Stimulated activated CD4-positive, alpha-beta T cell treated with anti-CD3 and anti-CD28 coated beads, Interleukin-1b, Interleukin-23, amount 100 ng/mL, for 48 hours (primary cell): ENCODE measurements at places on chromosomes 6 and 20.
A peak's percentile ranks its signal among the peaks of the same experiment; 100 is the strongest.

GRCh38 chr6:131281471-131282270 is 146.4 kb downstream of the AKAP7 start:
- peak; percentile 57 for DNase-seq

GRCh38 chr20:51064137-51064536 is 41.2 kb upstream of the KCNG1 start:
- no peak for DNase-seq

DNA sequence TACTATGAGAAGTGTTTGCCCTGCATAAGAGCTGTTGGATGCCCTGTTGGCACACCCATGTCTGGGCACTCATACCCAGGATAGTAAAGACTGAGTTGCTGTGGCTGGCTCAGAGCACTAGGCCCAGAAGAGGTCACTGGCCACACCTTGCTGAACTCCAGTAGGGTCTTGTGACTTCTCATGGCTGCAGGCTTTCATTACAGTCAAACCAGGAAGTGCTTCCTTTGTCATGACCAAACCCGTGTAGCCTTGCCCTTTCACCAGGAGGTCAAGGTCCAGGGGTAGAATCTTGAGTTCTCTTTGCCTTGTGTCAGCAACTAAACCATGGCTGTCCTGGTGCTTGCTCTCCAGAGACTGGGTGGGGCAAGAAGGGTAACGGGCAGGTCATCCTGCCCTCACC is 49.5 kb downstream of the CD164 start:
- no peak for DNase-seq

GRCh38 chr6:118712969-118713368 is 61.6 kb upstream of the CEP85L start:
- no peak for DNase-seq

DNA sequence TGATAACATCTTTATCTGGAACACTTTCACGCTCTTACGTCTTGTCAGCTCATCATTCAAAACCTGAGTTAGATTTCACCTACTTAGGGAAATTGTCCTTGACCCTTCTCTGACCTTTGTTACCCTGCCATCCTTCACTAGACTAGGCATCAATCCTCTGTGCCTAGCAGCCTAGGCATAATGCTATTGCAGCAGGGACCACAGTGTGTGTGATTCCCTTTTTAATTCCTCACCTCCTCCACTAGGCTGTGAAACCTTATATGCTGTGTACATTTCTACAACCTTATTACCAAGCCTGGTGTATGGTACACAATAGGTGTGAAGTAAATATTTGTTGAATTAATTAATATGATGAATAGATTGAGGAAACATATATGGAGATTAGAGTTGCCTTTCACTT is 66.7 kb upstream of the DEFB112 start:
- DNase-seq = no peak

DNA sequence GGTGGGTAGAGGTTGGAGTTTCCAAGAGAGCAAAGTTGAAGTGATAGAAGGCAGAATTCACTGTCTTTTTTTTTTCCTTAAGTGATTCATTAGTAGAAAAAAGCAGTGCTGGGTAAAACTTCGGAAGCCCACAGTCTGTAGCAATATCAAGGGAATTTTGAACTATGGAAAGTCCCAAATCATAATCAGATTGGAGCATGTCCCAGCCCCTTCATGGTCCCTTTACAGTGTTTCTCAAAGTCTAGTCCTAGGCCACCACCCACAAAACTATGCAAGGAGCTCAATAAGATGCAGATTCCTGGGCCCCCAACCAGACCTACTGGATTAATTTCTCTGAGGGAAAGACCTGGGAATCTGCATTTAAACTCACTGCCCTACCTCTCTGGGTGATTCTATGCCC is 22.6 kb downstream of the NEDD9 start:
- no peak for DNase-seq

GRCh38 chr6:25295651-25296050 is 16.5 kb downstream of the CARMIL1 start:
- no peak for DNase-seq

DNA sequence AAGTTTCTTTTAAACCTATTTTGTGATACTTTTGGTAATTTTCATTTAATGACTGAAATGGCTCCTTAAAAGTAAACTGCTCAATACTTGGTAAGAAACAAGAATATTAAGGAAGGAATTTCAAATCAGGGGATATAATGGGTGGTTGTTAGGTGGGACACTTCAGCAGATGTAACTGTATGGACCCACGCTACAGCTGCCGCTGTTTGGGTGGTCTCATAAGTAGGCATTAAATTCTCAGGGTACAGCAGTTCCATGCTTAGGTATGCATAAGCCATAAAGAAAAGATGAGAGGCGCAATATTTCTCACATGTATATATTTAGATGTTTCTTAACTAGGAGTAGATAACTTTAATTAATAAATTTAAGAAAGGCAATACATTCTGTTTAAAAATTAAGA is 35.0 kb downstream of the COL19A1 start:
- DNase-seq = no peak

- DNase-seq = no peak
Measured at GRCh38 chr20:2708073-2708415, 15.5 kb downstream of the EBF4 start.

GRCh38 chr20:16864069-16864468 is 115.9 kb downstream of the OTOR start:
- no peak for DNase-seq

- DNase-seq = no peak
Measured at GRCh38 chr6:165231581-165232561, 77.5 kb downstream of the C6orf118 start.

DNA sequence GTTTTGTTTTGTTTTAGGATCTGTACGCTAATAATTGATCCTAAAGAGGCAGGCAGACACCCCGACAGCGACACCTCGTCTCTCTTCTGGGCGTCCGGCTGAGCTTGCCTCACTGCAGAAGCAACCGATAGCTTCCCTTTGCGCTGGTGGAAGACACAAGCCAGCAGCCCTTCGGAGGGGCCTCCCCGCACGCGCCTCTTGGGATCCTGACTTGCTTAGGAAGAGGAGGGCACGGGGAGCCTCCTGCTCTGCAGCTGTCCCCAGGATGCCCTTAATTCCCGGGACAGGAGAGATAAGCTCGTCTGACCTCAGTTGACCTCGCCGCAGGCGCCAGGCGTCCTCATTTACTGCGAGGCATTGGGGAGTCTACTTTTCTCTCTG is 94.0 kb downstream of the CD83 start:
- peak; percentile 33 for DNase-seq

DNA sequence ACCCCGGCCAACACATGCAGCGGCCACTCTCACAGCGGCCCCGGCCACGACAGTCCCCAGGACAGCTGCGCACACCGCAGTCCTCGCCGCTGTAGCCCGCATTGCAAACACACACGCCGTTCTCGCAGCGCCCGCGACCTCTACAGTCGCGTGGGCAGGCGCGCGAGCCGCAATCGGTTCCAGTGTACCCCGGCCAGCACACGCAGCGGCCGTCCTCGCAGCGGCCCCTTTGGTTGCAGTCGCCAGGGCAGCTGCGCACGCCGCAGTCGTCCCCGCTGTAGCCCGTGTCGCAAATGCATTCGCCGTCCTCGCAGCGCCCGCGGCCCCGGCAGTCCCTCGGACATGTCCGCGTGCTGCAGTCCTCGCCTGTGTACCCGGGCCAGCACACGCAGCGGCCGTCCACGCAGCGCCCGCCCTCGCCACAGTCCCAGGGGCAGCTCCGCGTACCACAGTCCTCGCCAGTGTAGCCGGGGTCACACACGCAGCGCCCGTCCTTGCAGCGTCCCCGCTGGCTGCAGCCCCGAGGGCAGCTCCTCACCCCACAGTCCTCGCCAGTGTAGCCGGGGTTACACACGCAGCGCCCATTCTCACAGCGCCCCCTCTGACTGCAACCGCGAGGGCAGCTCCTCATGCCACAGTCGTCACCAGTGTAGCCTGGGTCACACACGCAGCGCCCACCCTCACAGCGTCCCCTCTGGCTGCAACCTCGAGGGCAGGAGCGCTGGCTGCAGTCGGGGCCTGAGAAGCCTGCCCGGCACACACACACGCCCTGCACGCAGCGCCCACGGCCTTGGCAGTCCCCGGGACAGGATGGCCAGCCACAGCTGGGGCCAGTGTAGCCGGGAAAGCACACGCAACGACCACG is 12.5 kb downstream of the TNXB start:
- no peak for DNase-seq

DNA sequence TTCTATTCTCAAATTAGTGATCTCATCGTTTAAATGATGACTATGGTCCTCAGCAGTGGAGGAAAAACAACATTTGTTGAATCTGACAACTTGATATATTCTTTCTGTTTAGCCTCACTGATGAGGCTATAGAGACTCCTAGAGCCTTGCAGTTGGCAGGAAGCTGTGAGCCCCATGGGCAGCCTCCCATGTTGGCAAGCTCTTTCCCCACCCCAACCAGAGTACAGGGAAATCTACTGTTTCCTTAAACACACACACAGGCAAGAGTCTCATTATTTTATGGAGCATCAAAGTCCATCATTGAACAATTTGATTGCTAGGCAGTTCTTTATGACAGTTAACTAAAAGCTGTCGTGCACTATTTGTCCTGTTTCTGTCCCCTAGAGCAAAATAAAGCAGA is 498.2 kb upstream of the CITED2 start:
- no peak for DNase-seq

DNA sequence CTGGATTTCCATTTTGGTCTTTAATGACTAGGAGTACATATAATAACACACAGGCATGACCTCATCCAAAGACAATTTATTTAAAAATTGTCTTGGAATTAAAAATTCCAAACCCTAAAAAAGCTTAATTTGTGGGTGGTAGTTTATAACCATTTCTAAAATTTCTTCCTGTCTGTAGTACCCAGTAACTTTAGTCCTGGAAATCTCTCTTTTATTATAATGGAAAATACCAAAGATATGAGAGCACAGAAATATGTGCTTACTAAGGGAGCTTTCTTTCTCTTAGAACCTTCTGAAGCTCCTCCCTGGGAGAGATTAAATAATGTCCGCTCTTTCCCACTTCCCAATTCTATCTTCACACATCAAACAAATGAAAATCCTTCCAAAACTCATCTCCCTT is 70.5 kb upstream of the PRL start:
- DNase-seq = no peak

GRCh38 chr6:150345781-150346180 is 23.0 kb upstream of the IYD start:
- no peak for DNase-seq

GRCh38 chr20:63079971-63080370 is 73.2 kb upstream of the BHLHE23 start:
- no peak for DNase-seq

GRCh38 chr6:95423331-95423730 is 154.0 kb upstream of the MANEA start:
- no peak for DNase-seq

DNA sequence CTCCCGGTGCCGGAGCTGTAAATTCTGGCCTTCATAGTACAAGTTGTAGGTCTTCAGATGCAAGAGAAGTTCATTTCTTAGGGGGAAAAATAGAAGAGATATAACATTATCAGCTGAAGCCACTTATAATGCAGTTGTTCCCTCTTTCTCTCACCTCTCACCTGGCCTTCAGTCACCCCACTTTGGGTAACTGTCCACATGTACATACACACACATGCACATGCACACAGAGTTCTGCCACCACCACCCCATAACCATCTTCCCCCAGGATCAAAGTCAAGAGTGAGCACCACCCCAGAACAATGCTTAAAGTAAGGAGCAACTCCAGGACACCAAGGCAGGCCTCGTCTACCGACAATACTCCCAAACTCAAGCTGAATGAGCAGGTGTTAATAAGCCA is 76.3 kb downstream of the PRND start:
- DNase-seq = no peak
